HL-60 (cell line): ENCODE measurements at places on chromosomes 7 and 10.

DNA sequence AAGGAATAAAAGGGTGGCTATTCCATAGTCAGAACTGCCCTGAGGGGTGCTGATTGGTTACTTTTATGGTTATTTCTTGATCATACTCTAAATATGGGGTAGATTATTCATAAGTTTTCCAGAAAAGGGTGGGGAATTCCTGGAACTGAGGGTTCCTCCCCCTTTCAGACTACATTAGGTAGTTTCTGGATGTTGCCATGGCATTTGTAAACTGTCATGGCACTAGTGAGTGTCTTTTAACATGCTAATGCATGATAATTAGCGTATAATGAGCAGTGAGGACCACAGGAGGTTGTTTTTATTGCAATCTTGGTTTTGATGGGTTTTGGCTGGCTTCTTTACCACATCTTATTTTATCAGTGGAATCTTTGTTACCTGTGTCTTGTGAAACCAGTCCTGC lies 26.5 kb upstream of the POT1 start:
- DNase-seq: no peak

GRCh38 chr10:110775406-110775805 lies 96.3 kb upstream of the PDCD4 start:
- DNase-seq: no peak

DNA sequence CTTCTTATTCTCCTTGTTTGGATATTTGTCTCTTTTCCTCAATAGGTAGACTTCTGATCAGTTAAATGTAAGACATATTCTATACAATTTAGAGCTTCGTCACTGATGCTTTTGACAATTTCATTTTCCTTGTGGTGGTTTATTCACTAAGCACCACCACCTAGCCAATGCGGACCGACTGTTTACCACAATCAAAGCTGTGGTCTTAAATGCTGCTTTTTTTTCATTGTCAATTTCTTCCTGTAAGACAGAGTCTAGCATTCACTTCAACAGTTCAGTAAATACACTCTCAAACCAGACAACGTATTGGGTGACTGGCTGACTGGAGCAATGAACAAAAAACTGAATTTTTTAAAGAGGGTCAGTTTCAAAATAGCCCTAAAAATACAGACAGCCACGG lies 239.0 kb downstream of the DNAJB6 start:
- no peak for DNase-seq

DNA sequence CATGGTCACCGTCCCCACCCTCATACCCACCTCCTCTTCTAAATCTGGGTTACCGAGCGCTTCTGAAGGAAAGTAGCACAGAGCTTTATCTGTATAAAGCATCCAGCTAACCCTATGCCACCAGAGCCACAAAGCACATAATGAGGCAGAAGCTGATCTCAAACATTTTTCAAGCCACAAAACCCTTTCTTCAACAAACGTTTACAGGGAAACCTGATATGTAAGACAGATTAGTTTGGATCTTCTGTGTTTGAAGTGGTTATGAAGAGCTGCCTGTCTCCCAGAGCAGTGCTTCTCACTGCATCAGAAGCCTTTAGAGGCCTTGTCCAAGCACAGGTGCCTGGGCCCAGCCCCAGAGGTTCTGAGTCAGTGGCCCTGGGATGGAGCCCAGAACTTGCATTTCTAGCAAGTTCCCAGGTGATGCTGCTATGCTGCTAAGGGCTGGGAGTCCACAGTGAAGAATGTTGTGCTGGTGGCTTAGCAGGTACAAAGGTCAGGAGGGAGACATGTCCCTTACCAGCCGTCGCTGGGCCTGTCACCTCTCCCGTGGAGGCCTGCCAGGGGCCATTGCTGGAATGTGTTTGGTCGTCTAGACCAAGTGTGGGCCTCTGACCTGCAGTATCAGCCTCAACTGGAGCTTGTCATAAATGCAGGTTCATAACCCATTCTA lies 90.4 kb downstream of the TAF3 start:
- no peak for DNase-seq

DNA sequence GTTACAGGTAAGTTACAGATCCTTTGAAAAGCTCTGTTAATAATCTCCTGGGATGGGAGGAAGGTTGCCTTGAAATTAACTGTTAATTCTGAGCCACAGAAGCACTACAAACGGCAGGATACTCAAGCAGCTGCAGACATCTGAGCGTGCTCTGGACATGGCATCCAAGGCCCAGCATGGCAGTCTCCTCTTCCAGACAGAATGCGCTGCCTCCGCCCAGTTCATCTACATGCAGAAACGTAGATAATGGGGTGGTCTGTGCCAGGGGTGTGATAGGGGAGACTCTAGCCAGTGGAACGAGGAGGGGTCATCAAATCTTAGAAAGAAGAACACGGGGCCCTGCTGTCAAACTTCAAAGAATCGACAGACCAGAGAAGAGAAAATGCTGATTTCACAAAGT lies 13.8 kb downstream of the VIPR2 start:
- DNase-seq: no peak

DNA sequence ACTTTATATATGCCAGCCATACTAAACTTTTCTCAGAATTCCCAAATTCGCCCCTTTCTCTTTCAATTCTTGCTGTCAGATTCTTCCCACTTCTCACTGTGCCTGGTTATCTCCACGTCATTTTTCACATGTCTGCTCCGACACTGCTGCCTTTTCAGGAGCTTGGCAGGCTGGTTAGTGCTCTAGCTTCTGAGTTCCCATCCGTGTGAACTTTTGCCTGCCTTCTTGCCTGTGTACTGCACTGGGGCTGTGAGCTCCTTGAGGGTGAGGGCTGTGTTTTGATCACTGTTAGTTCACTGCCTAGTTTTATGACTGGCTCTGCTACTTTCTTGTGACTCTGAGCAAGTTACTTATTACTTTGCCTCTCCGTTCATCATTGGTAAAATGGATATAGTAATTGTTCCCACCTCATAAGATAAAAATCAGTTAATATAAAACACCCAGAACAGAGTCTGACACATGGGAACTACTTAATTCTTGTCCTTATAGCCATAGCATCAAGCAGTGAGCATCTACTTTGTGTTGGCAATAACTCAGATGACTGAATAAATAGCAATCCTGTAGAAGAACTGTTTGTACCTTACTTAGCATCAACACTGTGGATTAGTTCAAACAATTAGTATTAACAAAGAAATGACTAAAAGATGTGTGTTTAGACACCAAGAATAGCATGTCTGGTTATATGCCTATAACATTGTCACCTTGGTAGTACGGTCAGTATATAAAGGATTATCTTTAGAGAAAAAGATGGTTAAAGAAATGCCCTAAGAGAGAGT lies 5.5 kb downstream of the GSTO1 start:
- DNase-seq: no peak

DNA sequence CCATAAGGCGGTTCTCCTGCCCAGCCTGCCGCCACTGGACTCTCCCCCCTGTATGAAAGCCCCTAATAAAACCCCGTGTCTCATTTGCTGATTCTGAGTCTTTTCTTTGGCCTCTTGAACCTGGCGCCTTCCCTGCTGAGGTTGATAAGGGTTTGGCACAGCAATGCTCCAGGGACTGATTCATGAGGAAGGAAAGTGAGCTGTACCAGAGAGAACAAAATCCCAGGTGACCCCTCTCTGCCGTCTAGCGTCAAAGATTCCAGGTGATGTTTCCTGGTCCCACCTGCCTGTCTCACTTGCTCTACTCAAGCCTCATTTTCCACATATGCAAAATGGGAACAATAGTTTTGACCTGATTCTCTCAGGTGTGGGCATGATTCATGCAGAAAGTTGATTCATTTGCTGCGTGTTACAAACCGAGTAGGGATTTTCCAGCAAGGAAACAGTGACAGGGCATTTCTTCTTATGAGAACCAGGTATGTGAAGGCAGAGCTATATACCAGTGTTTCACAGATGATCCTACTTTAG lies 730.6 kb upstream of the IGFBP3 start:
- no peak for DNase-seq

DNA sequence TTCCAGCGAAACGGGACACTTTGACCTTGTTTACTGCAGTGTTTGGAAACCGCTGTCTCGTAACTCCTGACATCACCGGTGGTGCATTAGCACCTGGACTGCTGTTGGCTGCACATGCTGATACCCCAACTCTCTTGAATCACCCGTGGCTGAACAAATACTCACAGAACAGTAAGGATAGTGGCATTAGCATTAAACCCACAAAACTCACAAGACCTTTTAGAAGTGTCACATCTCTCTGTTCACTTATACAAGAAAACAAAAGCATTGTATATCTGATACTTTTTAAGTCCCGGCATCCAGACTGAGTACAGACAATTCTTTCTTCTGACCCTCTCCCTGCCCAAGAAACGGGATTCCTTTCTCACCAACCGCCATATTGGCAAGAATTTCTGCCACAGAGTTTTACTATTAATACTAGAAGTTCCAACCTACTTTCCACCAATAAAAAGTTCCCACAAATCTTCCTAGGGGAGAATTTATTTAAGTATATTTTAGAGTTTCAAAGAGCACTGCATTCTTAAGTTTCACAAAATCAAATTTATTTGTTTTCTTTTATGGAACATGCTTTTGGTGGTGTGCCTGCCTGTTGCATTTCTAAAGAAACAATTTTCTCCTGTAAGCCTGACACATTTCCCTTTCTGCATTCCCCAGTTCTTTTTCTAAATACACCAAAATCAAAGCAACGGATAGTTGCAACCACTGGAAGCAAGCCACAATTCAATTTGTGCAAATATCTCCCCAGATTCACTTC lies 208.4 kb upstream of the KLF14 start:
- no peak for DNase-seq

DNA sequence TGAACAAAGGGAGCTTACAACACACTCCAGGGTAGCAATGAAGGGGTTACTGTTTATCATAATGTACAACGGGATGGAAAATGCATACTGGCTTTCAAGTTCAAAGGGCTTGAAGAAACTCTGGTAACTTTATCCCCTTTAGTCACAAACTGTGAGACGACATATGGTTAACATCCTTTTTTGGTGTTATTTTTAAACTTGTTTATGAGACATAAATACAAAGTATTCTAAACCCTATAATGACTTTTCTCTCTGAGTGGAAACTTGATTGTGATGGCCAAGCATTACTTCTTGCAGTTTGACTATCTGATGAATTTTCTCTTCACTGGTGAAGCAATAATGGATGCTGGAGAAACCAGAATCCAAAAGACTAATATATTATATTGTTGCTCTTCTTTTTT lies 62.0 kb upstream of the SEMA3A start:
- no peak for DNase-seq

DNA sequence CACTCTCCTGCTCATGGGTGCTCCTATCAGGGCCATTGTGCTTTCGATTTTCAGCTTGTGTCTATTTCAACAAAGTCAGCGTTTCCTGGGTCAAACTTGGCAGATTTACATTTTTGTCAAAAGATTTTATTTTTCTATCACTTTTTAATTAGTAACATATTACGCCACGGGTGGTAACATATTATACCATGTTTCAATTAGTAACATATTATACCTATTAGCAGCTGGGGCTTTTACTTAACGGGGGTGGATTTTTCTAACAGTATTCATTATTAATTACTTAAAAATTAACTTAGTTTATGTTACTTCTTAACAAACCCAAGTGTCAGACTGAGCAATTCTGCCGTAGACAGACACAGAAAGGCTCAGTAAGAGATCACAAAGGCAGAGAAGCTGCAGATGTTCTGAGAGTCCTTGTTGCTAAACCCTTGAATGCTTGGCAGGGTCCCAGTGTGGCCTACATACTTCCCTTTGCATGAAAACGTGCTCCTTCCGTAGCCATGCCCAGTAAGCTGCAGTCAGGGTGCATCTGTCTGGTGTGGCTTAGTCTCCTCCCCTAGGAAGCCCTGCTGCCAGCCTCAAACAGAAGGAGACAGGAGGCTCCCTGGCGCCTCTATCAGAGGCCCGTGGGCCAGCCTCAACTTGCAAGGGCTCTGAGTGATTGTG lies 263.1 kb upstream of the CXCL12 start:
- DNase-seq: peak; percentile 36

GRCh38 chr7:138169441-138169851 lies 93.2 kb downstream of the AKR1D1 start:
- DNase-seq: no peak

DNA sequence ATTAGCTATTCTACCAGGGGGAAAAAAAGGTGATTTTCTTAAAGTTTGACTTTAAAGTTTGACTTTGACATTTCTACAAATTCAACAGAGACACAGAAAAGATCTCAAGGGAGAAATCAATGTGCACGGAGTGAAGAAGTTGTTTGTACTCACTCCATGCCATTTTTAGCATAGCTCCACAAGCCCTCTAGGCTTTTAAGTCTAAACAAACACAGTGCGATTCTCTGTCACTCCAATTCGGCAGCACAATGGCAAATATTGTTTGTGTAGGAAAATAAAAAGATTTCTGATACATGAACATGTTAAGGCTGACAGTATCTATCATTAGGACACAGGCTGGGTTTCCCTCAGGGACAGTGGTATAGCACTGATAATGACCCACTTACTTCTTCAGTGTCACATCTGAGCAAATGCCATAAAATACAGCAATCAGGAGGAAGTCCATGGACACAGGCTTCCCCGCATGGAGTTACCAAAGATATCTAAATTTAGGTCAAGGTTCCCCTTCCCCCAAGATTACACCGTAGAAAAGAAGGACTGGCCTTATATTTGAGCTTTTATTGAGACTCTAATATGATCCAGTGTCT lies 28.0 kb downstream of the GSAP start:
- DNase-seq: no peak

DNA sequence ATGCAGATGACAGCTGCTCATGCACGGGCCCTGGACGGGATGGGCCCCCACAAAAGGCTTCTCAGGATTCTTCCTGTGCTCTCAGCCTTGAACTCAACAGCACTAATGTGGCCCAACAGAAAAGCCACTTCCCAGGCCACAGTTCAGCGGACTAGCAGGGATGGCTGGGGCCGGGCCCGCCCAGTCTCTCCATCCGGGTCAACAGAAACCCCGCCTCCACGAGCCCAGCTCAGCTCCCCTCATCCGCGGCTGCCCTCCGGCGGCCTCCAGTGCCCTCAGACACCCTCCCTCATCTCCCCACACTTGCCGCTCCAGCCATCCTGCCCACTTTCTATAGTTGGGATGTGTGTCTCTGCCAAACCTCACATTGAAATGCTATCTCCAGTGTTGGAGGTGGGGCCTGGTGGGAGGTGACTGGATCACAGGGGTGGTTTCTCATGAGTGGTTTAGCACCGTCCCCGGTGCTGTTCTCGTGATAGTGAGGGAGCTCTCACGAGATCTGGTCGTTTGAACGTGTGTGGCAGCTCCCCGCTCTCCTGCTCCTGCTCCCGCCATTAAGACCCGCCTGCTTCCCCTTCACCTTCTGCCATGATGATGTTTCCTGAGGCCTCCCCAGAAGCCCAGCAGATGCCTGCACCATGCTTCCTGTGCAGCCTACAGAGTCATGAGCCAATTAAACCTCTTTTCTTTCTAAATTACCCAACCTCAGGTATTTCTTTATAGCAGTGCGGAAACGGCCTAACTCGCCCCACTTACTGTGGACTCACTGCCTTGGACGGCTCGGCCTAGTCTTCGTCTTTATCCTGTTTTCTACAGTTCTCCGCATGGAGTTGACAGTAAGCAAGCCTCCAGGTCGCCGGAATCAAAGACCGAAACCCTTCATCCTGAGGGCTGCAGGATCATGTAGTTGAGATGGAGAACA lies 169.9 kb upstream of the RNF32 start:
- no peak for DNase-seq

GRCh38 chr10:97640868-97641811 lies 669 bp downstream of the PI4K2A start:
- DNase-seq: no peak
